ENCODE measurements at places on chromosomes 2 and 18.

- no peak for DNase-seq
Observed at GRCh38 chr2:212842544-212843185, 304.1 kb upstream of the ERBB4 start.

DNA sequence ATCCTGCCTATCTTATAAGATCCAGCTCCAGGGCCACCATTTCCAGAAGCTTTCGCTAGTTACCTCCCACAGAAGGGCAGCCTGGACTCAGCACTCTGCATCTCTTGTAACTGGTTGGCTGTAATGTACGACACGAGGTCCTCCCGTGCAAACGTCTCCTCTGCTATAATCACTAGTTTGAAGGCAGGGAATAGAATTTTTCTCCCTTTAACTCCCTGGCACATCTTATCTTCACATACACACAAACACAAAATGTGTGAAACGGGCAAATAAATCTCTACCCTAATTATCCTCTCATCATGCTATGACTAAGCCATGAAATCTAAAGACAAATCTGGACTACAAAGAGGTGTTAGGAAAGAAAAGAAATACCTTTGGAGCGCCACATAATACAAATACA lies 36.8 kb downstream of the RNU4ATAC start:
- no peak for DNase-seq

DNA sequence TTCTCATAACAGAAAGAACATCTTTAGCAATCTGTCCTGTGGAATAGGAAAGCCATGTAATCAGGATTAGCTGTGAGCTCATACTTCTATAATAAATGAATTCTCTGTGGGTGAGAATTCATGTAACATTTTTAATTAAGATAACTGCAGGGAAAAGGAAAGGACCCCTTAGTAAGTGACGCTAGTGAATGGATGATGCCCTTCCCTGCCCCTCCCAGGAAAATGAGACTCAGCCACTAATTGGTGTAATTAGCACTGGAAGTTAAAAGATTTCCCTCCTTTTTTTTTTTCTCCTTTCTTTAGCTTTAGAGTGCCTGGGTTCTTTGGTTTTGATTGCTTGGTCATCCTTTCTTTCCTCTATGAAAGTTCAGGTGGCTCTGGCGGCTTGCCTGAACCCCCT lies 90.3 kb downstream of the VWA3B start:
- no peak for DNase-seq

GRCh38 chr2:58072102-58072501 lies 25.5 kb downstream of the VRK2 start:
- DNase-seq: no peak

DNA sequence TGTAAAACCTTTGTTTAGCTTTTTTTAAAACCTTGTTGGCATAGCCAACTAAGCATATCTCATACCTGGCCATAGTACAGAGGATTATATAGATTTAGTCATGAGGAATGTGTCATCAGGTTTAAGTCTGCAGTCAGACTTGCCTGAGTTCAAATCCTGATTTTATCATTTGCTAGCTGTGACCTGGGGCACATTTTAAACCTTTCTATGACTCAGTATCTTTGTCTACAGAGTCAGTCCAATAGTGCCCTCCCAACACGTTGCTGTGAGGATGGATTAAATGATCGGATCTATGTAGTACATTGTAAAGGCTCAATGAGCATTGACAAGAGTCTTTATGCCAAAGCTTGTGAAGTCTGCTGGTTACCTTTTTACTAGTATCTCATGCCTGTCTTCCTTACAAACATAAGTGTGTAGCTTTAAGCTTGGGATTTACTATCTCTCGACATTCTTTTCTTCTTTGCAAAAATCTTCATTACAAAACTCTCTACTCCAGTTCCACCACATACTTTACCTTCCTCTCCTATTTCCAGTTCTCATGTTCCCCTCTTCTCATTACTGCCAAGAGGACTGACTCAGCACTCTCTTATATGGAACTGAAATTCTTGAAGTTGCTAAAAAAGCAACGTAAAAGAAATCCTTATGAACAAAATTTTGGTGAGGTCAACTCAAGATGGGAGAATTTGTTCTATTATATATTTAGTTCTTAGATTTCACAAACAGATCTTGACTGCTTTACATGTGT lies 68.1 kb upstream of the RBMS1 start:
- DNase-seq: no peak

DNA sequence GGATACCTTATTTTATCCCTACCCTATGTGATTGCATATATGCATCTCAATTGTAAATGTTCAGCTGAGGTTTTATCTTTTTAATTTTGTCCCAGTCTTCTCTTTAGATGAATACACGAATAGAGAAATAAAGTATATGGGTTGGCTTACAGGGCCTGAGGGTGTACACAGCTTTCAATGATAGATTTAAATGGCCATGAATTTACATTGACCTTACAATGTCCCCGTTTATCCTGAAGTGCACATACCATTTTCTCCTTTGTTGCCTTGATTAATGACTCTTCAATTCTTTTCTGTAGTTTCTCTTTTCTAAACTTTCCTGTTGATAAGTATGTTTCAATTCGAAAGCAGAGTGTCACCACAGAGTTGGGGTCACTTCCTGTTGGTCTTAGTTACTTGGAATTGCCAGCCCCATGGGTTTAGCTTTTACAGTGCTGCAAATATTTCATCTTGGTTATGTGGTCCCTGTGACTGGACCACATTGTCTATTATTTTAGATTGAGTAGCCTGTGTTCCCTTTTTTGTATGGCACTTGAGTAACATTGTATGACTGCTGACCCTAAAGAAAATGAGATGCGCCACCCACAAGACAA lies 1616.3 kb upstream of the ACVR2A start:
- no peak for DNase-seq

DNA sequence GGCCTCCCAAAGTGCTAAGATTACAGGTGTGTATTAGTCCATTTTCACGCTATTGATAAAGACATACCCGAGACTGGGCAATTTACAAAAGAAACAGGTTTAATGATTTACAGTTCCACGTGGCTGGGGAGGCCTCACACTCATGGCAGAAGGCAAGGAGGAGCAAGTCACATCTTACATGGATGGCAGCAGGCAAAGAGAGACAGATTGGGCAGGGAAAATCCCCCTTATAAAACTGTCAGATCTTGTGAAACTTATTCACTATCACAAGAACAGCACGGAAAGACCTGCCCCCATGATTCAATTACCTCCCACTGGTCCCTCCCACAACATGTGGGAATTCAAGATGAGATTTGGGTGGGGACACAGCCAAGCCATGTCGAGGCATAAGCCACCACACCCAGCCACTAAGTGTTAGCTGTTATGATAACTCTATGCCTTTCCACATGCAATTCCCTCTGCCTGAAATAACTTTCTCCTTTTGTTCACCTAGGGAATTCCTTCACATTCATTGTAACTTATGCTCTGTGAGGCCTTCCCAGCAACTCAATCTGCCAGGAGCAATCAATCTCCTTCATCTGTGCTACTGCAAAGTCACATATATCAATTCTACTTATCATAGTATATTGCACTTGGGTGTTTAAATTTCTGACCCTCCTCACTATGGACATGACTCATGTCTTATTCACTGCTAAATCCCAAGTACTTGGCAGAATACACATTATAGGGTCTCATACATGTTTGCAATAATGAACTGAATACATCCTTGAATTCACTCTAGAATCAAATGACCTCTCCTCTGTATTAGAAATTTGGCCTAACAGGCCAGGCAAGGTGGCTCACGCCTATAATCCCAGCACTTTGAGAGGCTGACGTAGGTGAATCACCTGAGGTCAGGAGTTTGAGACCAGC lies 7.4 kb downstream of the MCEE start:
- DNase-seq: no peak

DNA sequence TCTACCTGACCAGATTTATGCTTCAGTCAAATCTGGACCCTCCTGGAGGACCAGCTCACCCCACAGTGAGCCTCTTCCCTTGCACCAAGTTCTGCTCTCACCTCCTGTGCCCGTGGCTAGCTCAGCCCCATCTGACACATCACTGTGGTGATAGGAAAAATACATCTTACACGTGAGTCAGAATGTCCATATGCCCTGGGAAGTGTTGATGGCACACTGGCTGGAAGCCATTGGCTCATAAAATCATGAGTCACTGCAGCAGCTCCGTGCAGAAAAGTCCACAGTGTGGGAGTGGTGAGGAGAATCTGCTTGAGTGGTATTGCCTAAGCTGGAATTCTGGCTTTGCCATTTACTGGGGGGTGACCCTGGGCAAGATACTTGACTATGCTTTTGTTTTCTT lies 42.6 kb upstream of the RAPGEF4 start:
- DNase-seq: no peak

- DNase-seq: no peak
Observed at GRCh38 chr2:31529256-31529655, 51.5 kb downstream of the SRD5A2 start.

DNA sequence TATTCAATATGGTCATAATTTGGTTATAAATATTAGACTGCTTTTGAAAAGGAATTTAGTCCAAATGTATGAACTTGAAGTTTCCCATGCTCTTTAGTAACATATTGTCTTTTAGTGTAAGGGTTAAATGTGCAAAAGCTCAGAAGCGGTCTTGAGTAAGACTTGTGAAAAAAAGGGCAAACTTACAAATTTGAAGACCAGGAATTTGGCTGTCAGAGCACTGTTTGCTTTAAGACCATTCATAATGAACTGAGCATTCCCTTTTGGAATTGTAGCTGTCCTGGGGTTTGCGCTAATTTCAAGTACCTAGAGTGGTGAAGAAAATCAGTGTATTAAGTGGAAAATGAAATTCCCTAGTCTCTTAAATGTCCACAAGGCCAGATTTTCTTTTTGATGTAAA lies 6.9 kb upstream of the ZEB2 start:
- DNase-seq: no peak

- no peak for DNase-seq
Observed at GRCh38 chr2:54239427-54239826, 16.6 kb downstream of the TSPYL6 start.

DNA sequence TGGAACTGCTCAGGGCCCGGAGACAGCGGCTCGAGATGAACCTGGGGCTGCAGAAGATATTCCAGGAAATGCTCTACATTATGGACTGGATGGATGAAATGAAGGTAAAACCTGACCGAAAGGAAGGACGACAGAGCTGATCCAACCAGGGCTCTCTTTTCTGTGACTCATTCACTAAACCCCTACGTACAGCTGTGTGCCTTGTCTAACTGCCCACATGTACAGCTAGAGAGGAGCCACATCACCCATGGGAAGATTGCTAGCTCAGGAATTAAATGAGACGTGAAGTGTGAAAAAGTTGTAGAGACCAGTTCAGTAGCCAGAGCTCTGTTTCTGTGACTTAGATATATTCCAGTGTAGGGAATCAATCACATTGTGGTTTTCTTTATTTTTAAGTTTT lies 97.3 kb upstream of the EML6 start:
- DNase-seq: no peak

- DNase-seq: no peak
Observed at GRCh38 chr18:7608174-7608550, 41.0 kb downstream of the PTPRM start.

DNA sequence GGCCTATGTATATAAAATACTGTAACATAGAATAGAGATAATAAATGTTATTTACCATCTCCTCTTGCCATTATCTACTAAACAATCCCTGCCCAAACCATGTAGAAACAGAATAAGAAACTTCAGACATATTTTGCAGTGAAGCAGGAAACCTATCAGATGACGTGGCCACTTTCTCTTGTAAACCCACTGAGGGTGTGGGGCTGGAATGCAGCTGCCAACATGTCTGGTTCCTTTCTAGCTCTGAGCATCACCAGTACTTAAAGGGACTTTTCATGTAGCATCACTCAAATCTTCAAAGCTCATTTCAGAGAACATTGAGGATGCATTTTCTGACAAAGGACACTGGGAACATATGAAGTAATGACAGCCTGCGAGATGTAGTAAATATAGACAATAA lies 251.8 kb downstream of the LPIN1 start:
- DNase-seq: no peak

DNA sequence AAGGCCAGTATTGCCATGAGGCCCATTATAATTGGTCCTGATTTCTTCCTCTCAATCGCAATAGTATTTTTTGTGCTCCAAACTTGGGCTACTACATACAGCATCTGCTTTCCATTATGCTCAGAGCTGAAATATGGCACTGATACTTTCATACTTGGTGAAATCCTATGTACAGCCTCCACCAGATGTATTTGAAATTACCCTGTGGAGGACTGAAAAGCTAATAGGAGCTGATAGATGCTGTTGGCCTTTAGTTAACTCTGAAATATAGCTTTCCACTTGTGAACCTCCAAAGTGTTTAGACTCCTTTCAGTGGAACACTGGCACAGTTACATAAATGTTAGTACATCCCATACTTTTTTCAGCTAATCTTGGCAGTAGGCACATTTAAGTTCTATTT lies 205.7 kb downstream of the NEDD4L start:
- DNase-seq: no peak

DNA sequence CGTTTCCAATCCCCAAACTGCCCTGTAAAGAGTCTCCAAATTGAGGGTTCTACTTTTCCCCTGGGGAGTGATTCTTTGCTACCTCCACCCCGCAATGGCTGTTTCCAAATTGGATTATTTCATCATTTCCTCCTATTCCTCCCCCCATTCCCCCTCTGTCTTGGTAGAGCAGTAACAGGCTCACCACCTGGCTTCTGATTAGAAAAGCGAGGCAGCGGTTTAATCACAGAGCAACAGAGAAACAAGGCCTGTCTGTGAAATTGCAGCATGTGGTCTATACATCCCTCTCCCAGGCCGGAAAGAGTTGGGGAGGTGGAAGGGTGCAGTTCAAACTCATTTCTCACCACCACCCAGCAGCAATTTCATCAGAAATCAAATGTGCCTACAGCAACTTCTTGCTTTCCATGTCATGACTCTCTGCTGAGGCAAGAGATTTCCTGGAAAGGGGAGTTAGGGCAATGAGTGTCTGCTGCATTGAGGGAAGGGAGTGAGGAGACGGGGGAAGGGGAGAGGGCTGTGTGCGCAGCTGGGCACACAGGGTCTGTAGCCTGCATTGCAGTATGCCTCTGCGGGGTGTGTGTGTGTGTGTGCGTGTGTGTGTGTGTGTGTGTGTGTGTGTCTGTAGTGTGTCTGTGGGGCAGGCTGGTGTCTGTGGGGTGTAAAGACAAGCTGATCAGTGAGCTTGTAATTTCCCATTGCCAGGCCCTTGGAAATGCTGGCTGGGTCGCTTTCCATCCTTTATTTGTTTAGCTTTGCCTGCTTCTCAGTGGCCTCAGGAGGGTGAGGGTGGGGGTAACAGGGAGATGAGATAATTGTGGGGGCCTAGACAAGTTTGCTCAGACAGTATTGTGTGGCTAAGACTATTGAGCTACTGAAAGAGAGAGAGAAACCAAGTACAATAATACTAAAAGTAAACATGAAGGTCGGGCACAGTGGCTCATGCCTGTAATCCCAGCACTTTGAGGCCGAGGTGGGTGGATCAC lies 13.5 kb upstream of the IGFBP2 start:
- DNase-seq: no peak

DNA sequence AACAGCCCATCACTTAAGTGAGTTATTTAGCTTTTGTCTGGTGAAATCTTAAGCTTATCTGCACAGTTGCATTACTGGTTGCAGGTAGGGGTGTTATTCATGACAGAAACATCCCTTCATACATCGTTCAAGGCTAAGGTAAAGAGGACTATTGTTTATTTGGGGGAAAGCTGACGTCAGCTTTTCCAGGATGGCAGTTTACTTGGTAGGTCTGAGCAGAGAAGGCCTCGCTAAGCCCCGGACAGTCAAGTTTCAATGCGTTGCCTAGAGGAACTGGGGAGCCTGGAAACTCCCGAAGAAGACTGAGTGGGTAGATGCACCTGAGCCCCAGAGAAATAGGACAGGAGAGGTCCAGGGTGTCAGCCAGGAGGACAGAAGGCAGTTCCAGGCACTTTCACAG lies 2.2 kb downstream of the RNU4ATAC start:
- DNase-seq: no peak
